Stimulated activated CD8-positive, alpha-beta memory T cell treated with anti-CD3 and anti-CD28 coated beads, Interleukin-15, amount 100 ng/mL, for 24 hours (primary cell): ENCODE measurements at places on chromosomes 2 and 18.

DNA sequence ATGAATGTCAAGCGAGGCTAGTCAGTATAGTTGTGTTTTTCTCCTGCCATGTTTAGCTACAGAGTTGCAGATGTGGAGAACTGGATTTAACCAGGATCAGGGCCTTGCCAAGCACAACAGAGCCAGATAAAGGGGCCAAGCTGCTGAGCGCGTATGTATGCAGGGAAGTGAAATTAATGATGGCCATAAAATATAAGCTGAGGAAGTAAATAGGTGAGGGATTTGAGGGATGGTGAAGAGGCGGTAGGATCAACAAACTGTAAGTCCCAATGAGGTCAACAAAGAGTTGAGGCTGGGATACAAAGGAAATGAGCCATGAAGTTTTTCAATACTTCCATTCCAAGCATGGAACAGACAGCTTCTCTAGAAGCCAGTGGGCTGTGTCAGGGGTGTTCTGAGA is 10.6 kb downstream of the LRP2 start:
- no peak for DNase-seq

DNA sequence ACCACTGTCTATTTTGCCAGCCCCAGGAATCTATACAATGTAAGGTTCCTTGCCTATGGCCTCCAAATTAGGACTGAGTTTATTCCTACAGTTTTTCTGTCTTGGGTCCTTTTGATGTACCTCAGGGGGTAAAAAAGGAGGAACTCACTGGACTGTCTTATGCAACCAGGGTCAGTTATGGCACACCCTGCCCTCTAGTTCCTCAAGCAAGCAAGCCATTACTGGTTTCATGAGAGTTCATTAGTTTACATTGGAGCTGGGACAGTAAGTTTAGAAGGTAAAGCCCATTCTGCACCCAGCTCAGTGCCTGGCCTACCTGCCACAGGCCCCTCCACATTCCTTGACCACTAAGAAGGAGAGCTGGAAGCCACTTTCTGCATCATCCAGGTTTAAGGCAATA is 68.7 kb upstream of the WIPF1 start:
- DNase-seq, result no peak

- no peak for DNase-seq
These were observed 262.5 kb downstream of the ZNF521 start for GRCh38 chr18:25089470-25089869.

- no peak for DNase-seq
These were observed 13.9 kb upstream of the HTR2B start for GRCh38 chr2:231138699-231139098.

DNA sequence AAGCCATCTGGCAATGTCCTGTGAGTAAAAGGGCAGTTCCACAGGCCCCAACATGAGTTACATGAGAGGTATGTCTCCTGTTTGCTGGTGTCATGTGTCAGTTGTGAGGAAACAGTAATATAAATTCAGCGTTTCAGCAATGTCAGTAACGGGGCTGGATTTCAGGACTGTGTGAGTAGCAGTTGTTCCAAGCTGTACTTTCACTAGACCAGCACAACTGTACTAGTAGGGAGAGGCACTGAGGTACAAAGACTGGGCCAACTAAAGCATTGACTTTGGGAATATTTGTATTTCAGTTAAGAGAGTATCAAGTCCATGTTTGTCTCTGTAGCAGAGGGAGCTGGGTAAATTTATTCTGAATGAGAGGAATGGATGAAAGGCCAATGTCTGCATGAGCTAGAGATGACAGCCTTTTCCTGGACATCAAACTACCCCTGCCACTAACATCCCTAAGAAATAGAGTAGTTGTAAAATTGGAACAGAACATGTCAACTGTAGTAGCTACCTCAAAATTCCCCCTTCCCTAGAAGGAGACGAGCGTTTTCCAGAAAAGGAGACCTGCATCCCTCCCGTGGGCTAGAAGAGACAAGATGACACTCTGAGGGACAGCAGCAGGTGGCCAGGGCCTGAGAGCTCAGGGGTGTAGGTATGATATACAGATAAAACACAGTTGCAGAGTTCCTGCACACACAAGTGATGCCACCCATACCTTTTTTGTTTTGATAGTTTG is 24.4 kb downstream of the EIF4E2 start:
- no peak for DNase-seq

GRCh38 chr18:394262-394986 is 106.1 kb downstream of the COLEC12 start:
- no peak for DNase-seq
